Fibroblast of skin of left biceps (primary cell): ENCODE measurements at places on chromosomes 12 and 14.

GRCh38 chr14:59918824-59919569 is 947 bp upstream of the LRRC9 start:
- peak; percentile 5 for DNase-seq

GRCh38 chr12:113710216-113710615 is 238.5 kb upstream of the LHX5 start:
- DNase-seq = no peak

- DNase-seq = no peak
Observed at GRCh38 chr14:70631948-70632347, 9.8 kb upstream of the TTC9 start.

DNA sequence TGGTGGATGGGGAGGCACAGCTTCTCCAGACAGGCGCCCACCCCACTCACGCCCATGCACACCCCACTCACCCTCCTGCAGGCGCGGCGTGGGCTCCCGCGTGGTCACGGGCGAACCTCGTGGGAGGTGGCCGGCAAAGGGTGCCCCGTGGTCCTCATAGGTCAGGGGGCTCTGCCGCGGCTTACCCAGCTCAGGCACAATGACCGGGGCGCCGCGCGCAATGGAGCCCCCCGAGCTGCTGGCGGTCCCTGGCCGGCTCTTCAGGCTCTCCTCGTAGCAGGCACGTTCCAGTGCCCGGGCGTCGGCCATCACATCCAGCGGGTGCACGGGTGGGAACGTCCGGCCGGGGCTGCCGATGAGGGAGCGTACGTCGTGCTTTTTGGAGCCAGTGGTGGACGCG is 49.6 kb downstream of the RFLNA start:
- DNase-seq = no peak

- DNase-seq = no peak
Observed at GRCh38 chr12:11540615-11541310, 108.7 kb upstream of the ETV6 start.

GRCh38 chr12:110073049-110073831 is 24.9 kb upstream of the C12orf76 start:
- no peak for DNase-seq

- DNase-seq = peak; percentile 19
Observed at GRCh38 chr14:74302152-74302628, 544 bp downstream of the ABCD4 start.

DNA sequence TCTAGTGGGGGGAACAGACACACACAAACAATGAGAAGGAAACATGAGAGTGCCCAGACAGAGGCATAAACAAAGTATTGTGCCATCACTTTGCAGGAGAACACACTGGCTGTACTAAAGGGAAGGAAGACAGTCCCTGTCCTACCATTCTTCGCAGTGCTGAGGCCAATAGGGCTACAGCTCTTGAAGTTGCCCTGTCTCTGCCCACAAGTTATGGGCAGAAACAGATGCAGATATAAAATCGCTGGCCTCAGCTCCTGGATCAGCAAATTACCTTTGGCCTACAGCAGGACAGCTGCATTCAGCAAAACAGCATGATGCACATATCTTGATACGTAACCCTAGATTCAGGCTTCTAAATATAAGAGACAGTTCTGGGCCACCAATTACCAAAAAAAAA is 23.0 kb upstream of the PRKAB1 start:
- DNase-seq = no peak

DNA sequence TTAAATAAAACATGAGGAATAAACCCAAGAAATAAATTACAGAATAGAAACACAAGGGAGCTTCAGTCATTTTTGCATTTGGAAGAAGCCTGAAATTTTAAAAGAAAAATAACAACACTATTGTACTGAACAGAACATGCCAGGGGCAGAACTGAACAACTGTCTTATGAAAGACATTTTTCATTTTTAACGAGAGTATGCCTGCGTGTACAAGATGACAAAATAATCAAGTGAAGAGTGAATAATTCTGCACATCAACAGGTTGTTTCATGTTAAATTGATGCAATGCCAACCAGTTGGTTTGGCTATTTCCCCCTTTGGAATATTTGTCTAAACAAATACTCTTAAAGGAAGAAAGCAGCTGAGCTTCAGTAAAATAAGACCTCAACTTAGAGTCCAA is 103.3 kb upstream of the BTG1 start:
- DNase-seq = no peak

GRCh38 chr12:112803620-112804282 is 12.2 kb downstream of the RPH3A start:
- no peak for DNase-seq

- no peak for DNase-seq
Observed at GRCh38 chr14:75127903-75128595, 1.2 kb upstream of the NEK9 start.

- no peak for DNase-seq
Observed at GRCh38 chr14:54610051-54610977, 43.4 kb downstream of the SAMD4A start.

GRCh38 chr12:64080319-64081007 is 141.6 kb downstream of the KICS2 start:
- no peak for DNase-seq

GRCh38 chr12:42524716-42525115 is 64.8 kb downstream of the PRICKLE1 start:
- no peak for DNase-seq

DNA sequence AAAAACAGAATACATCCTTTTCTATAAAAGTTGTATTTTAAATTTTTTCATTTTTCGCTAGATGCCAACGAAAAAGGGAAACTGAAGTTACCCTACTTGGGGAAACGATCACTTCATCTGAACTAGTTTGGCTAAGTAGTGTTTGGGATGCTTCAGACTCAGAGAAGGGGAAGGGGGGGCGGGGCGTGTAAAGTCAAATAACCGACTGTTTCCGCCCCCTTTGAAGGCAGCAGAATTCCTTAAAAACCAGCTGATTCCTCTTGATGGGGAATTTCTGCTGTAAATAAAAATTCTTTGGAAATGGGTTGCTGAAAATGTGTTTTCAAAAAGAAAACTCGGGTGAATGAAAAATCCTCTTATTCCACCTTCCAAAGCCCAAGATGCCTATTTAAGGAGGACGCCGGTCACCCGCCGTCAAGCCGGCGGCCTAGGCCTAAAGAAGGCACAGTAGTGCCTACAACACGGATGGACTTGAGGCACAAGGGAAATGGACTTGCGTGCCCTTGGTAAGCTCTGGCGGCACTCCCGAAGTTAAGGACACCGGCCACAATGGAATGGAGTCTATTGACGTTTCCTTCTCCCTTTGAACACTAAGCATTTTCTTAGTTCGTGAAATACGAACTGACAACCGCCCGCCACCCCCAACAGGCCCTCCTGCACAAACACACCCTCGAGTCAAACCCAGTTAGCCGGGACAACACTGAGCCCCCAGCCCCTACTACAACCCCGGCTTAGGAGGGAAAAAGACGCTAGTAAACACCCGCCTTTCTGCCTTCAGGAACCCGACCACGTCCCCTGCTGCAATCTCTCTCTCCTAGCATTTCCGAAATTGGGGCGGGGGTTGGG is 1.9 kb downstream of the ATXN2 start:
- no peak for DNase-seq

DNA sequence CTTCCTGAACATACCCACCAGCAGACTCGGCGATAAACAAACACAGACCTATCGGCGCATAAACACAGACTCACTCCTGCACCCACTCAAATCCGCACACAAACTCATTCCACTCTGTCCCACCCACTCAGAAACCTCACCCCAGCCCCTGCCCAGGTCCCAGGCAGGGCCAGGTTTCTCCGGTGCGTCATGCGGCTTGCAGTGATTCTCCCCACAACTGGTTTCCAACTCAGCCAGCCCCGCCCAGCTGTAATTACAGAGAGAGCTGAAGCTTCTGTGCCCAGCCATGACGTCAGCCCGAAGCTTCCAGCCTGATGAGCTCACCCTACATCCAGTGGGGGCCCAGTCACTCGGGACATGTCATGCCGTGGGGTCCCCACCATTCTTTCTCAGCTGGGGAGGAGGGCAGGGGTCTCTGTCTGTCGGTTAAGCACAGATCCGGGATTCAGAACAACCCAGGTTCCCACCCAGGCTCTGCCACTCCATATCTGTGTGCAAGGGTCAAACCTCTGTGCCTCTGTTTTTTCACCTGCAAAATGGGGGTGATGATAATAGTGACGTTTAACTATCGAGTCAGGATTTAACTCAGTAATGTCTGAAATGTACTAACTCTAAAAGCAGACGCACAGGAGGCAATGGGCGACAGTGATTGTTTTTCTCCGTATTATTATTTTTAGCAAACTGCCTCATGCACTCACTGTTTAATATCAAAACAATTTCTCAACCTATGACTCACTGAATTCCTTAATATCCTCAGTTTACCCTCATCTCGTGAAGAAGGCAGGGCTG is 2.3 kb upstream of the HSPB8 start:
- DNase-seq = peak; percentile 55

- DNase-seq = no peak
Observed at GRCh38 chr14:99773521-99774497, 19.4 kb upstream of the EML1 start.

- no peak for DNase-seq
Observed at GRCh38 chr14:72366619-72367018, 434.4 kb downstream of the RGS6 start.

- DNase-seq = no peak
Observed at GRCh38 chr12:115638733-115639647, 638.5 kb downstream of the MED13L start.

DNA sequence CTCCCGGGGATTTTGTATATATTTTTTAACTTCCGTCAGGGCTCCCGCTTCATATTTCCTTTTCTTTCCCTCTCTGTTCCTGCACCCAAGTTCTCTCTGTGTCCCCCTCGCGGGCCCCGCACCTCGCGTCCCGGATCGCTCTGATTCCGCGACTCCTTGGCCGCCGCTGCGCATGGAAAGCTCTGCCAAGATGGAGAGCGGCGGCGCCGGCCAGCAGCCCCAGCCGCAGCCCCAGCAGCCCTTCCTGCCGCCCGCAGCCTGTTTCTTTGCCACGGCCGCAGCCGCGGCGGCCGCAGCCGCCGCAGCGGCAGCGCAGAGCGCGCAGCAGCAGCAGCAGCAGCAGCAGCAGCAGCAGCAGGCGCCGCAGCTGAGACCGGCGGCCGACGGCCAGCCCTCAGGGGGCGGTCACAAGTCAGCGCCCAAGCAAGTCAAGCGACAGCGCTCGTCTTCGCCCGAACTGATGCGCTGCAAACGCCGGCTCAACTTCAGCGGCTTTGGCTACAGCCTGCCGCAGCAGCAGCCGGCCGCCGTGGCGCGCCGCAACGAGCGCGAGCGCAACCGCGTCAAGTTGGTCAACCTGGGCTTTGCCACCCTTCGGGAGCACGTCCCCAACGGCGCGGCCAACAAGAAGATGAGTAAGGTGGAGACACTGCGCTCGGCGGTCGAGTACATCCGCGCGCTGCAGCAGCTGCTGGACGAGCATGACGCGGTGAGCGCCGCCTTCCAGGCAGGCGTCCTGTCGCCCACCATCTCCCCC is 777 bp downstream of the ASCL1 start:
- no peak for DNase-seq

DNA sequence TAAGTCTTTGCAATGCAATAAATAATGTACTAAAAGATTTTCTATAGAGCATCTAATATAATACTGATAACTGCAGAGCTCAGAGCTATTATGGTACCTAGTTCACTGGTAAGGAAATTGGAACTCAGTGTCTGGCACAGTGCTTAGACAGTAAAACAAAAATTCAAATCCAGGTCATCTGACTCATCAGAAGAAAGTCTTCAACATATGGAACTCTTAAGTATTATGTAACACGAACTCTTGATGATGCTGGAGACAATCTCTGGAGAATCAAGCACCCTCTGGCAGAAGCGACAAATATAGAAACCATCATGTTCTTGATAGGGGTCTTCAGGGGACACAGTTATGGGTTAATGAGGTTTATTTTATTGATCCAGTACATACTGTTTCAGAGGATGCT is 37.3 kb upstream of the TRHDE start:
- no peak for DNase-seq

DNA sequence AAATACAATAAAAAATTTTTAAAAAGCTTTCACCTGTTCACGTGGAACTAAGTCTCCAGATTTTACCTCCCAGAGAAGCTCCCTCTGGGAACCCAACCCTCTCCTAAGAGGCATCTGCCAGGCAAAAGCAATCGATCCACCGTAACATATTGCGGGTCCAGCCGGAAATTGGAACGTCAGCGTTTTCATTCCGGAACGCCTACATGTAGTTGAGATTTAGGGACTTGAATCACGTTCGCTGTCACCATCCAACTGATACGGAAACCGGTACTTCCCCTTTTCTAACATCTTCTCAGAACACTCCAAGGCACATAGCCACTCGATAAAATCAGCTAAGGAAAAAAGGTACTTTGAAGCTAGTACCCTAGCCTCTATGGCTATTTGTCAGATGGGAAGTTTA is 70.3 kb downstream of the COX16 start:
- DNase-seq = no peak

DNA sequence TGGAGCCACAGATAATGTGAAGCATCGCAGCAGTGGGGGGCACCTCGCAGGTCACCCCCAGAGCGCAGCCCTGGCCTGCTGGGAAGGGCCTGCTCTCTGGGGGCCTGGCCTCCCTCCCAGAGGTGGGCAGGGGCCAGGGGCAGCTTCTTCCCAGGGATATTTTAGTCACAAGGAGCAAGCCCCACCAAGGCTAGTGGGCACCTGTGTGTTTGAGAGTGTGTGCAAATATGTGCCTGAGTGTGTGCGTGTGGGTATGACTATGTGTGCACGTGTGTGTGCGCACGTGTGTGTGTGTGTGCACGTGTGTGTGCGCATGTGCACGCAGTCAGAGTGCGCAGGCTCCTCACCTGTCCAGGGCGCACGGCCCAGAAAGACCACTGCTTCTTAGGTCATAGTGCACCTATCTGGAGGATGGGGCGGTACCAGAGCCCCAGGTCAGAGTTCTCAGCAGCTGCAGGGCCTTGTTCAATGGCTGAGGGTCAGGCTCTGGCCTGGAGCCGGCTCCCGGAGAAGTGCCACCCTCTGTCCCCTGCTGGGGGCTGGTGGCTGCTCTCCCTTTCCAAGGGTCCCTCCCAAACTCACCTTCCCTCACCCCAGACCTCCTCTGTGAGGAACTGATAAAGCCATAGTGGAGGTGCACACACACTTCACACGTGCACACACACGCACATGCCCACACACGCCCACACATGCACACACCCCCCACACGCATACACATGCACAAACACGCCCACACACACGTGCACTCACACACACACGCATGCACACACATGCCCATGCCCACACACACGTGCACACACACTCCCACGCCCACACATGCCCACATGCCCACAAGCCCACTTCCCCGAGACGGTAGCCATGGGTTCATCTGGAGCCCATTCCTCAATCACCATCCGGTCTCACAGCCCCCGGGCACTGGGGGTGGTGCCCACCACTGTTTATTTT is 128.5 kb downstream of the KIF26A start:
- no peak for DNase-seq

DNA sequence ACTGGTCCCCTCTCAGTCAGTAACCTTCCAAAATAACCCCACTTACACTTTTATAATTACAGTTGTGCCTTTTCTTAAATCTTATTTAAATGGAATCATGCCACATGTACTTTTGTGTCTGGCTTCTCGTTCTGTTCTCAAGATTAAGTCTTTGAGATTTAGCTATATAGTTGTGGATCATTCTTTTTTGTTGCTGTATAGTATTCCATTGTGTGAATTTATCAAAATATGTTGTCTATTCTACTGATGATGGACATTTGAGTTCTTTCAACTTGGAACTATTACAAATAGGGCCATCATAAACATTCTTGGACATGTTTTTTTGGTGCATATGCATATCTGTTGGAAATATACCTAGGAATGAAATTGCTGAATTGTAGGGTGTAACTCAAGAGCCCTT is 9.0 kb downstream of the OAS3 start:
- no peak for DNase-seq
